ENCODE measurements at places on chromosomes 6 and 20.

DNA sequence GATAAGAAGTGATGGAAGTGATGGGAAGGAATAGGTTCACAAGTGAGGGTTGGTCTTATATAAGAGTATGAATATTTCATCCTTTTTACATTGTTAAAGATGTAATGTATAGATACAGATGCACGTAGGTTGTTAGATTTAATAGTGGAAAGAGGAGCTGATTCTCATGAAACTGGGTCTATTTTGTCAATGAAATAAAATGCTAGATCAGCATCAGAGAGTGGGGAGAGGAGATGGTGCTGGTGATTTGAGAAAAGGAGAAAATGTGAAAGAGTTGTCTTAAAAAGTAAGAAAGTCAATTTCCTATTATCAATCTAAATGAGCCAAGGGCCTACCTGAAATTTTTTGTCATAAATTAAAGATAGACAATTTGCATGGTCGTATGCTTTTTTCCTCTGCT lies 82.8 kb upstream of the FYN start:
- no peak for DNase-seq

DNA sequence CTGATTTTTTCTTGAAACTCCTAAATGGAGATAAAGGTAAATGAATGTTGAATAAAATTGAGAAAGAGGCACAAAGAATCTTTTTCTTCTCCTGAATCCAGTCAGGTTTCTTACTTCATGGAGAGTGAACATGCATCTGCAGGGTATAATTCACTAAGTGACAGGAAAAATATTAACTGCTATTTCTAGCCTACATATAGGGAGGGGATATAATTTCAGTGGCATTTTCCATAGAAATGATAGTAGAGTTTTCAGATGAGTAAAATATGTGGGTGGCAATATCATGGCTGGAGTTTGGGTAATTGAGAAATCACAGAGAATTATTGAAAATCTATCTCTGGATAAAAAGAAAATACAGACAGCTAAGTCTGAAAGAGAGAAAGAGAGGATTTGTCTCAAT lies 1227.0 kb upstream of the GJE1 start:
- DNase-seq = no peak

GRCh38 chr6:122788208-122788607 lies 850 bp upstream of the SMPDL3A start:
- no peak for DNase-seq

- DNase-seq = no peak
Observed at GRCh38 chr6:154347981-154348380, 8.6 kb downstream of the IPCEF1 start.

DNA sequence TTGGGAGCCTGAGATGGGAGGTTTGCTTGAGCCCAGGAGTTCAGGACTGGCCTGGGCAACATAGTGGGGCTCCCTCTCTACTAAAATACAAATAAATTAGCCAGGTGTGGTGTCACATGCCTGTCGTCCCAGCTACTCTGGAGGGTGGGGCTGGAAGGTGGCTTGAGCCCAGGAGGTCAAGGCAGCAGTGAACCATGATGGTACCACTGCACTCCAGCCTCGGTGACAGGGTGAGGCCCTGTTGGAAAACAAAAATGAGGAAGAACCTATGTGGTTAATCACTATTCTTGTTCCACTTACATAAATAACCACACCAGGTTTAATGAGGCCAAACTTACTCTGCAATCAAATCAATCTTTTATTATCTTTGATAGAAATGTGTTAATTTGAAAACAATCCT lies 5.4 kb downstream of the PPDPF start:
- no peak for DNase-seq

DNA sequence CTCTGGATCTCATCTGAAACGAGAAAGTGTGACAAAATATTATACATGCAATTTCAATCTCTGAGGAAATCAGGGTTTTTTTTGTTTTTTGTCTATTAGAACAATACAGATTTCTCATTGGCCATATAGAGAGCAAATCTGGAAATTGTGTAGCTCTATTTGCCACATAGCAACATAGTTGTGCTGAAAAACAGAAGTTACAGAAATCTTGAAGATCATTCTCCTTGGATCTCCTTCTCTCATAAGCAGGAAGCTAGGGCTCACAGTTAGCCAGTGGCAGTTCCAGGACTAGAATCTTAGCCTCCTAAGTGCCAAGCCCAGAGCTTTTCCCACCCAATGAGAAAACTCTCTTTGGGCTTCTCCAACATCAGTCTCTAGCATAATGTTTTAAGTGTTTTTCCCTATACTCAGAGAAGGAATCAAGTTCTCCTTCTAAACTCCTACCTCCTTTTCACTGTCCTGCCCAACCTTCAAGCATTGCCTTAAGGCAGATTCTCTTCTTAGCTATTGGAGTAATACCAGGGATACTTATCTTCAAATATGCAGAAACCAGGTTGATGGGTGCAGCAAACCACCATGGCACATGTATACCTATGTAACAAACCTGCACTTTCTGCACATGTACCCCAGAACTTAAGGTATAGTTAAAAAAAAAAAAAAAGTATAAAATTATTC lies 211.6 kb downstream of the ALDH8A1 start:
- no peak for DNase-seq

DNA sequence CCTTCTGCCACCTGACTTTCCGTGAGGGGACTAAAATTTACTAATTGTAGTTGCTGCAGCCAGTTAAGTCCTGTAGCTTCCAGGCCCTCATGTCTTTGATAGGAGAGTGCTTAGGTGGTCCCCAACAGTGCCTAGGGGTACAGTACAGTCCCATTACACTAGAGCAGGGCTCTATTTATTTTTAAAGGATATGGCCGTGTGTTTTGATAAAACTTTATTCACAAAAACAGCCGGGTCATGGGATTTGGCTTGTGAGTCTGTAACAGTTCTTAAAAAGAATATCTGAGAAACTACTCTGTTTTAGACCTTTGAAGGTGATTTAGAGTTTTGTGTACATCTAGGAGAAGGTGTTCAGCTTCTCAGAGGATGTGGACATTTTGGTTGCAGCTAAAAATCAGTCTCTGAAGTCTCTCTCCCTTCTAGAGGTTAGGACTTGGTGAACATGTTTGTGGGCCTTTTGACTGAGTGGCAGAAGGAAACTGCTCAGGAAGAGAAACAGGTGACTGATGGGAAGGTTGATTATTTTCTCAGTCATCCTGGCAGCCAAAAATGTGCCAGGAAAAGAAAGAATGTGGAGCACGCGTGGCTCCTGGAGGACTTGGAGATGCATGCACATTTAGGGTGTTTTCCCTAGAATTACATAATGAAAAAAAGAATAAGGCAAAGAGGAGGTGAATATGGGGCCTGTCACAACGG lies 57.4 kb downstream of the VAPB start:
- no peak for DNase-seq

- DNase-seq = no peak
Observed at GRCh38 chr20:61443443-61444126, 191.5 kb downstream of the CDH4 start.

DNA sequence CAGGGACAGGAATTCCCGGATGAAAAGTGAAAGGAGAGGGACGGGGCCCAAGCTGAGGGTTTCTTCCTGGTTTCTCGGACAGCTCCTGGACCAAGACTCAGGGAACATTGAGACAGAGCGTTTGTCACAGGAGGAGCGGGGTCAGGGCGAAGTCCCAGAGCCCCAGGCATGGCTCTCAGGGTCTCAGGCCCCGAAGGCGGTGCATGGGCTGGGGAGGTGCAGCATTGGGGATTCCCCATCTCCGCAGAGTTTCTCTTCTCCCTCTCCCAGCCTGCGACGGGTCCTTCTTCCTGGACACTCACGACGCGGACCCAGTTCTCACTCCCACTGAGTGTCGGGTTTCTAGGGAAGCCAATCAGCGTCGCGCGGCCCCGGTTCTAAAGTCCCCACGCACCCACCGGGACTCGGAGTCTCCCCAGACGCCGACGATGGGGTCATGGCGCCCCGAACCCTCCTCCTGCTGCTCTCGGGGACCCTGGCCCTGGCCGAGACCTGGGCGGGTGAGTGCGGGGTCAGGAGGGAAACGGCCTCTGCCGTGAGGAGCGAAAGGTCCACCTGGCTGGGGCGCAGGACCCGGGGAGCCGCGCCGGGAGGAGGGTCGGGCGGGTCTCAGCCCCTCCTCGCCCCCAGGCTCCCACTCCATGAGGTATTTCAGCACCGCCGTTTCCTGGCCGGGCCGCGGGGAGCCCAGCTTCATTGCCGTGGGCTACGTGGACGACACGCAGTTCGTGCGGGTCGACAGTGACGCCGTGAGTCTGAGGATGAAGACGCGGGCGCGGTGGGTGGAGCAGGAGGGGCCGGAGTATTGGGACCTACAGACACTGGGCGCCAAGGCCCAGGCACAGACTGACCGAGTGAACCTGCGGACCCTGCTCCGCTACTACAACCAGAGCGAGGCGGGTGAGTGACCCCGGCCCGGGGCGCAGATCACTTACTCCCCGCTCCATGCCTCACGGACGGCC lies 54.6 kb upstream of the POLR1H start:
- no peak for DNase-seq

DNA sequence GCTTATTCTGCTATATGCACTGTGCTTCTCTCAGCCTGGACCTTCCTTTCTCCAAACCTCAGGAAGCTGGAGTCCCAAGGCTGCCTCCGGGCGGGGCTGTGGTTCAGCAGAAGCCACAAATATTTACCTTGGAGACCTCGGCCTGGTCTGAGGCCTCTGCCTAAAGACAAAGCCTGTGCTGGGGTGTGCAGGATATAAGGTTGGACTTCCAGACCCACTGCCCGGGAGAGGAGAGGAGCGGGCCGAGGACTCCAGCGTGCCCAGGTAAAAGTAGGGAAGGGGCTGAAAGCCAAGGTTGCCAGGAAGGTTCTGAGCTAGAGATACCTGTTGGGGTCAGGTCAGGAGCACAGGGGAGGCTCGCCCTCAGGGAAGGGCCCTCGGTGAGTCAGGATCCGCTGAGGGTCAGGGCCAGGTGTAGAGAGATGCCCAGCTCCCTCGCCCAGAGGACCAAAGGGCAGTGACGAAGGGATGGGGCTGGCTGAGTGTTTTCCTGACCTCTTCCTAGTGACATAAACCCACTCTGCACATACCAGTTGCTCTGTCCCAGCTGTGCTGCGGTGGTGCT lies at the start of gene BPIFB1:
Gene BPIFB1 (plus strand): TSS at position 224 of the 565 bp plus-strand sequence. CDS start 2,860 bp downstream, outside the sequence.
- no peak for DNase-seq

DNA sequence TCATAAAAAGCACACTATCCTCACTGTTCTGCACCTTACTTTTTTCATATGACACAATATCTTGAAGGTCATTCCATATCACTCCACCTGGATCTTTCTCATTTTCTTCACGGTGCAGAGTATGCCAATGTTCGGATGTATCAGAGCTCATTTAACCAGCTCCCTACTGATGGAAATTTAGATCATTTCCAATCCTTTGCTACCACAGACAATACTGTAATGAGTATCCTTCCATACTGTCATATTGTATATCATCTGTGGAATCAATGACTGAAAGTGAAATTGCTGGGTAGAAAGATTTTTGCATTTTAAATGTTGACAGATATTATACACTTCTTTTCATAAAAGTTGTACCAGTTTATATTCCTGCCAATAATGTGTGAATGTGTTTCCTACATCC lies 2.2 kb upstream of the RAB44 start:
- DNase-seq = no peak

GRCh38 chr6:33597551-33598322 lies 17.7 kb upstream of the BAK1 start:
- no peak for DNase-seq

DNA sequence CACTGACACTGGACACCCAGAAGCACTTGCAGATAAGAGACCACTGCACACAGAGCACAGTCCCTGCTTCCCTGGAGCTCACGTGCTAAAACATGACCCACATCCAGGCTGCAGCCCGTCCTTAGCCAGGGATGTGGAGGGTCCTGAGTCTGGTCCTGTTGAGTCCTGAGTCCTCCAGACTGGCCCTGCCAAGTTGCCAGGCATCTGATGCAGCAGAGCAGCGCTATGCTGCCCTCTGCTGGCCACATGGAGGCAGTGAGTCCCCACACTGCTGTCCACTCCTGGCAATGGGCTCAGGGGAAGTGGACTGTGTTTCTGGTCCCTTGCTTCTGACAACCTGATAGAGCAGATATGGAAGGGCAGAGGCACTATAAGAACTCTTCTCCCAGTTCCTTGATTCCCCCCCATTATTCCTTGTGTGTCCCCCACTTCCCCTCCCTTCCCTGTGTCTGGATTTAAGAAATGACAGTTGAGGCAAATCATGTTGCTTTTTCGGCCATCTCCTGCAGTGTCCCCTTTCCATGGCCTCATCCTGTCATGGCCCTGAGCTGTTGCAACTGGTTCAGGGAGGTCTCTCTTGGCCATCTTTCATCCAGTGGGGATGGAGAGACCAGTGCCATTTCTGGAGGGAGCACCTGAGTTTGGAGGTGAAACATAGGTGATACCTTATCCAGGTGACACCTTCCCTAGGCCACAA lies 86.0 kb downstream of the DHX35 start:
- peak; percentile 66 for DNase-seq

GRCh38 chr6:5854899-5855298 lies 151.8 kb downstream of the NRN1 start:
- no peak for DNase-seq

GRCh38 chr6:12132351-12133222 lies 120.5 kb downstream of the HIVEP1 start:
- no peak for DNase-seq

DNA sequence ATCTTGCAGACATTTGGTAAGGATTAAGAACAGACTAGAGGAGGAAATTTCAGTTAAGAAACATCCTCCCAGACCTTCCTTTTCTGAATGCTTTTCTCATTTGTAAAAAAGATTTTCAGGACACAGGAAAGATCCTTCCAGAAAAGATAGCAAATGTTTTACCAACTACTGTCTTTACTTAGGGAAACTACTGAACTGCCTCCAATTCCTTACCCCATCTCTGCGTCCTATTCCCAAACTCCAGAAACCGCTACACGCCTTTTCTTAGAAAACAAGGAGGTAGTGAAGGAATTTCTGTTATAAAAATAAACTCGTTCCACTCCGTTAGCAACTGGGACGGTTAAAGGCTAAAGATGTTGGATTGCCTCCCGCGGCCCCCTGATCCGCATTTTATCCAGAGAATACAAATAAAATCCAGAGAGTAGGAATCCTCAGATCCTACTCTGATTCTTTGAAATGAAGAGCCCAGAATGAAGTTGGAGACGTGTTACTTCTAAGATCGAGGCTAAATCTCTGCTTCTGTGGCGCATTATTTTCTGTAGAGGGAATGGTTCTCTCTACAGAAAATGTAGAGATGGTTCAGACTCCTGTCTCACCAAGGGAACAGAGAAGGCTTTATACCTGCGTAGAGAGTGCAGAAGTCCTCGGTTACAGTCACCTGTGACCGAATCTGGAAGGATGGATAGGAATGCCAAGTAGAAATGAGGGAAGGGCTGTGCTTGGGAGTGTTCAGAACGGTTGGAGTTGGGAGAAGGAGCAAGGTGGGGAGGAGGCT lies 133.0 kb downstream of the GPX5 start:
- no peak for DNase-seq

DNA sequence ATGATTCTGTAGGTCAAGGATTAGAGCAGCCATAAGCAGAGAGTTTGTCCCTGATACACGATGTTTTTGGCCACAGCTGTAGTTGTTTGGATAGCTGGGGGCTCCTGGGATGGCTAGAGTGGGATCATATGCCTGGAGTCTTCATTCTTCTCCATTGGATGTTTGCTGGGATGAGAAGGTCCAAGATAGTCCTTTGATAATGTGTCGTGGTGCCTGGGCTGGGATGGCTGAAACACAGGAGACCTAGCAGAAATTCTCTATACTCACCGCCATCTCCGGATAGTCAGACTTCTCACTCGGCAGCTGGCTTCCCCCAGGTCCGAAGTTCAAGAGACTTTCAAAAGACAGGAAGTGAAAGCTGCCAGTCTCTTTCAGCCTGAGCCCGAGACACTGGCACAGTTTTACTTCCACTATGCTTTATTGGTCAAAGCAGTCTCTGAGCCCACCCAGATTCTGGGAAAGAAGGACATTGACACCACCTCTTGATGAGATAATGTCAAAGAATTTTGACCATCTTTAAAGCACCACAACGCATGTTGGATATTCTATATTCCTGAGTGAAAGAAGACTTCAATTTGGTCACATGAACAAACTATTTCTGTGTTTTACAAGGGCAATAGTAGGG lies 16.0 kb downstream of the MARCKS start:
- DNase-seq = peak; percentile 5

Measured in NCI-H1436 (cell line).